Breast epithelium (tissue), 4 donors: ENCODE measurements at places on chromosomes 13 and 19. TPM values are rescaled to one million over a fixed set of nuclear protein-coding genes. Genes with fewer than 3 reads are reported as not detected.
A peak's percentile ranks its signal among the peaks of the same experiment; 100 is the strongest.

The TEX26 gene
- 0.48 TPM for total RNA-seq

The NLRP9 gene
- total RNA-seq: not detected

The ZNF155 gene
- total RNA-seq: 17.4 TPM

The BRSK1 gene
- not detected for total RNA-seq

The FUT2 gene
- total RNA-seq: 5.9 TPM

The LILRB5 gene
- 46.4 TPM for total RNA-seq

The CALR3 gene
- total RNA-seq: not detected

GRCh38 chr19:53432088-53432661 is 391 bp downstream of the ZNF761 start:
- H3K27me3 ChIP-seq: no peaks in the 10 kb centered on the region
- peak overlapping the region; percentile 85 for H3K27ac ChIP-seq
- H3K4me3 ChIP-seq: peak overlapping the region; percentile 78
- no peaks in the 10 kb centered on the region for H3K36me3 ChIP-seq
- no peak for DNase-seq

DNA sequence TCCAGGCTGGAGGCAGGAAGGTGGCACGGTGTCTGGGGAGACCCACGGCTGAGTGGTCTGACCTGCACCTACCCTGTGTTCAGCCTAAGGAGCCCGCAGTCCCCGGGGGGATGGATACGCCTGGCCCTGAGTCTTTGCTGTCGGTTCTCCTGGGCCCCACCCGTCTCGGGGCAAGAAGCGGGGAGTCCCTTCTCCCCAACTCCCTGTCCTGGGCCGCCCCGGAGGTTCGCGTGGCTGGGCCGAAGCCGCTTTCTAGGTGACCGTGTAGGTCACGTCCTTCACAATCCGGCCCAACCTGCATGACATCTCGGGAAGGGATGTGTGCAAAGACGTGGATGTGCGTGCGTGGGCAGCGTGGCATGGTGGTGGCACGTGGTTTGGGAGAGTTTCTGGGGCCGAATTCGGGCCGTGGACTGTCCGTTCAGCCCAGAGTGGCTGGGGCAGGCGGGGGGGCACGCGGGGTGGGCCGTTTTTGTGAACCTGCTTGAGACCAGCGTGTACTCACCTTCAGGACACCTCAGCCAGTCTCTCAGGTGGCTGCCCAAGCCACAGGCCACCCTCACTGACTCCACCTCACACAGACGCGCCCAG is 103.3 kb downstream of the PTPRS start:
- no peaks in the 10 kb centered on the region for H3K27me3 ChIP-seq
- H3K4me3 ChIP-seq: no peak overlapping the region
- no peaks in the 10 kb centered on the region for H3K4me1 ChIP-seq
- H3K36me3 ChIP-seq: no peaks in the 10 kb centered on the region

- no peak for DNase-seq
- no peak overlapping the region for H3K27ac ChIP-seq
- H3K36me3 ChIP-seq: no peaks in the 10 kb centered on the region
- H3K4me3 ChIP-seq: no peak overlapping the region
- no peaks in the 10 kb centered on the region for H3K27me3 ChIP-seq
Measured at GRCh38 chr13:24097667-24098066, 62.9 kb upstream of the SPATA13 start.

DNA sequence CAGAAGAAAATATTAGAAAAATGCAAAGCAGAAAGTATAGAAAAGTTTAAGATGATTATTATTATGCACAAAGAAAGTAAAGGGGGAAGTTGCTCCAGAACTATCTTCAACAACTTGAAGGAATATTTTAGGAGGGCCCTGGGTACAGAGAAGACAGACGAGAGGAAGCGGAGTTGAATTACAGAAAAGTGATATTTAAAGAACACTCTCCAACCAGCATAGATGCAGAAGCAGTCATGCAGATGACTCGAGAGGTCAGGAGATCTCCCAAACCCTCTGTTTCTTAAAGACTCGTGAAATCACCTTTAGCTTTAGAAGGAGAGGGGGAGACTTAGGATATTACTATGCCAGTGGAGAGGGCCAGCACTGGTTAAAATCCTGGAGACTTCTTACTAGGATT is 8.5 kb upstream of the SHISA2 start:
- DNase-seq: no peak
- H3K36me3 ChIP-seq: no peaks in the 10 kb centered on the region
- H3K4me3 ChIP-seq: no peak overlapping the region
- H3K4me1 ChIP-seq: no peaks in the 10 kb centered on the region
- peaks cover 3% of the 10 kb centered on the region for H3K27me3 ChIP-seq
- no peak overlapping the region for H3K27ac ChIP-seq

DNA sequence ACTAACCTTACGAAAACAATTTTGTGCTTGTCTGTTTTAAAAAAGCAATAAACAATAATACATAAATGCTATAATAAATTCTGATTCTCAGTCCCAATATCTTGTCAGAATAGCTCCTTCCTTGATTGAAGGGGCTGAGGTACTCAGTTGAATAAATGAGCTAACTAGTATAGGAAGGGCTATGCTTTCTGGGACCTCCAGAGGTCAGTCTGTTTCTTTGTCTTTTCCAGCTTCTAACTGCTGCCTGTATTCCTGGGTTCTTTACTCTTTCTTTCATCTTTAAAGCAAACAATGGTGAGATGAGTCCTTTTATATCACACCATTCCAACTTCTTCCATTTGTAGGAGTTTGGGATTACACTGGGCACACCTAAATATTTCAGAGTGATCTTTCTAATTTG is 1297.0 kb upstream of the ATXN8OS start:
- no peak overlapping the region for H3K27ac ChIP-seq
- no peaks in the 10 kb centered on the region for H3K36me3 ChIP-seq
- H3K4me1 ChIP-seq: no peaks in the 10 kb centered on the region
- no peak for DNase-seq

- no peak overlapping the region for H3K27ac ChIP-seq
- DNase-seq: no peak
- H3K36me3 ChIP-seq: peaks cover 8% of the 10 kb centered on the region
- H3K4me3 ChIP-seq: no peak overlapping the region
Measured at GRCh38 chr19:19274716-19275565, 1.8 kb upstream of the TM6SF2 start.

DNA sequence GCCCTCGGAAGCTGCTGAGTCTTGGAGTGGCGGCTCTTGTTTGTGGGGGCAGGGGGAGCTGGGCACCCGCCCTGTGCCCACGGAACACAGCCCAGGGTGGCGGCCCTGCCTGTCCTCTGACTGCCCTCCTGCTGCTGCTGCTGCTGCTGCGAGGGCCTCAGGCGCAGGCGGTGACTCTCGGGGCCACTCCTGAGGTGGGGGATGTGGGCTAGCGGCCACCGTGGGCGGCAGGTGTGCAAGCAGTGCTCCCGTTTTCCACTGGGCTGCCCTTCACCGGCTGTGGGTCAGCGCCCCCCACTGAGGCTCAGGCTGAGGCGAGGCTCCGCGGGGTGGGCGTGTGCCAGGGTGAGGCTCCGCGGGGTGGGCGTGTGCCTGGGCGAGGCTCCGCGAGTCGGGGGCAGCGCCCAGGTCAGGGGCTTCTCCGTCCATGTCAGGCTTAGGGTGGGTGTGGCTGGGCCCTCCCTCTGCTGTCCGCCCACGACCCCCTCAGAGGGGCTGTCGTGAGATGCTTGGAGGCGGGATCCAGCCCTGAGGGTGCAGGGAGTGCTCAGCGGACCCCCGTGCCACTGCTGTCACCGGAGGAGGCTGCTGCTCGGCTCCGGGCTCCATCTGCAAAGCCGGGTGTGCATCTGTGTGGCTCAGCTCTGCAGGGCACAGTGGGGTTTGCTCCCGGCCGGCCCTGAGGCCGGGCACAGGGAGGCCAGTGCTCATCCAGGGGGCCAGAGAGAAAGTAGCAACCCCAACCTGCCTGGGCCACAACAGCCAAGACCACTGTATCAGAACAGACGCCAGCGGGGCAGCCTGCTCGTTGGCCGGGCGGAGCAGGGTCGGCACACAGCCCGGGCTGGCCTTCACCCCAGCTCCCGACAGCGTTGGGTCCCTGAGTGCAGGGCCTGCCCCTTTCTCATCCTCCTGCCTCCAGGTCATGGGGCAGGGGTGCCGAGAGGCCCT is 14.5 kb downstream of the CSNK1G2 start:
- H3K4me1 ChIP-seq: no peaks in the 10 kb centered on the region
- no peak overlapping the region for H3K4me3 ChIP-seq
- H3K27me3 ChIP-seq: no peaks in the 10 kb centered on the region

GRCh38 chr19:30804751-30805150 is 432.6 kb downstream of the ZNF536 start:
- H3K27ac ChIP-seq: no peak overlapping the region
- no peak for DNase-seq
- H3K4me1 ChIP-seq: no peaks in the 10 kb centered on the region
- H3K4me3 ChIP-seq: peak overlapping the region; percentile 23
- H3K36me3 ChIP-seq: no peaks in the 10 kb centered on the region
- H3K27me3 ChIP-seq: peaks cover 4% of the 10 kb centered on the region

DNA sequence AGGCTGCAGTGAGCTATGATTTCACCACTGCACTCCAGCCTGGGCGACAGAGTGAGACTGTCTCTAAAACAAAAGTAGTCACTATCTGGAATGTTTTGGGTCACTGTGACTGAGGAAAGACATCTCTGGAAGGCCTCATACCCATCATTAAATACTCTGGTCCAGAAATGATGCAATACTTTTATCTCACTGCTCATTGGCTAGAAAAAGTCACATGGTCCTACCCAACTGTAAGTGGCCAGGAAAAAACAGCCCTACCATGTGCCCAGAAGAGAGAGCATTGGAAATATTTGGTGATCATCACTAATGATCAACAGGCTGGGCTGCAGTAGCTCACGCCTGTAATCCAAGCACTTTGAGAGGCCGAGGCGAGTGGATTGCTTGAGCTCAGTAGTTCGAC is 29.8 kb downstream of the PNPLA6 start:
- H3K27ac ChIP-seq: no peak overlapping the region
- no peaks in the 10 kb centered on the region for H3K27me3 ChIP-seq
- H3K4me3 ChIP-seq: no peak overlapping the region
- no peaks in the 10 kb centered on the region for H3K4me1 ChIP-seq
- DNase-seq: no peak

GRCh38 chr13:114012141-114012540 is 38.3 kb upstream of the C13orf46 start:
- H3K4me1 ChIP-seq: no peaks in the 10 kb centered on the region
- no peak overlapping the region for H3K27ac ChIP-seq
- no peak overlapping the region for H3K4me3 ChIP-seq

- DNase-seq: peak; percentile 88
- peak overlapping the region; percentile 55 for H3K4me3 ChIP-seq
- H3K36me3 ChIP-seq: no peaks in the 10 kb centered on the region
Measured at GRCh38 chr19:35124098-35125060, 8.8 kb downstream of the FXYD3 start.

DNA sequence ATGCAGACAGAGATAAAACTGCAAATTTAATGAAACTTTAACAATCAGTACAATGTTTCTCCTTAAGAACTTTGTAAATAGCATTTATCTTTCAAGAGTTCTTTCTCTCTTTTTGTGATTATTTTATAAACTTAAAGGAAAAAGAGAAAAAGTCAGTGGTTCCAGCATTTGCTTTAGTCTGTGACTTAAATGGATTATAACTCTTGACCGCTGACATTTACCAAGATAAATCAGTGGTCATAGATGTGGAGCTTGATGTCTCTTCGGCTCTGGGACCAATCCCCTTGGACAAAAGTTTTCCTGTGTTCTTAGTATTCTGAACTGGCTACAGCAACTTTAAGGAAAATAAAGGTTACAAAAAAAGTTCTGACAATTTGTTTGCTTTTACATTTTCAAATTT is 162.6 kb downstream of the TM9SF2 start:
- H3K27ac ChIP-seq: no peak overlapping the region
- H3K36me3 ChIP-seq: no peaks in the 10 kb centered on the region
- H3K27me3 ChIP-seq: no peaks in the 10 kb centered on the region
- H3K4me1 ChIP-seq: no peaks in the 10 kb centered on the region
- no peak for DNase-seq

DNA sequence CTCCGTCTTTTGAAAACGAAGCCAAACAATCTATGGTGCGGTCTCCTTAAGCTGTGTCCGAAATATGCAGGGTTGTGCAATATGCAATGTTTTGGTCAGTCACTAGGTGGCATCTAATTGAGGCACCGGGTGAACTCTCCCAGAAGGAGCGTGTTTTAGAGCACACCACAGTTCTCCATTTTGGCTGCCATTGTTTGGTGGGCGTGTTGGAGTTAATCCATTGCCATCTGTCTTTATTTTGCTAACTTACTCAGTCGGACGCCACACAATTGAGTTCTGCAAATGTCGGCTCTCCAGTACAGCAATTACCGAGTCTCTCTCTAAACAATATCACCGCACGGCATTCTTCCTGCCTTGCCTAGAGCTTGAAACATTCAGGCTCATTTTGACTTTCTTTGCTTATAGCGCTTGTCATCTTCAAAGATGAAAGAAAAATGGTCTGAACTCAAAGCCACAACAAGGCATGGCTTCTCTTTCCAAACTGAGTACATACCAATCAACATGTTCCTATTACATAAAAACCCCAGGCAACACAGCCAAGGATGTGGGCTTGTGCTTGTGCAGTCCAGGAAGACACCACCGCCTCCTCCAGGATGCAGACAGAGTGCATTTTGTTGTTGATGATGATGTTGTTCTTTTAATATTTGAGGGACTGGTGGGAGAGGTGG is 182.0 kb upstream of the SERP2 start:
- H3K36me3 ChIP-seq: no peaks in the 10 kb centered on the region
- no peaks in the 10 kb centered on the region for H3K27me3 ChIP-seq
- peak overlapping the region; percentile 59 for H3K27ac ChIP-seq
- no peaks in the 10 kb centered on the region for H3K4me1 ChIP-seq
- DNase-seq: peak; percentile 59

DNA sequence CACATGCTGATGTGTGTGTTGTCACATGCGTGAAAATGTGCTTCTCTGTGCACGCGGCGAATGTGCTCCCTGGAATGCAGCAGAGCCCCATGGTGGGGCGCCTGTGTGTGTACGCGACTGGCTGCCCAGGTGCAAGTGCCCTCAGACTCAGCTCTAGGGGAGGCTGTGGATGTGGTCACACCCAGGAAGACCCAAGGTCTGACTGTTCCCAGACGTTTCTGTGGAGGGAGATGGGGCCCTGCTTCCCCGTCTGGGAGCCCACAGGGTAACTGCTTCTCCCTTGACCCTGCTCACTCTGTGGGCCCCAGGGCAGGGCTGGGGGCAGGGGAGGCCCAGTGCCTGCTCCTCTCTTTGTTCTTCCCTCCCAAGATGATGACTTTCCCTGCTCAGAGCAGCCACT is 7.9 kb upstream of the UQCR11 start:
- no peak overlapping the region for H3K27ac ChIP-seq
- H3K36me3 ChIP-seq: peaks cover 10% of the 10 kb centered on the region
- H3K4me3 ChIP-seq: no peak overlapping the region
- no peak for DNase-seq

GRCh38 chr19:29076161-29076560 is 136.8 kb downstream of the UQCRFS1 start:
- no peaks in the 10 kb centered on the region for H3K27me3 ChIP-seq
- H3K36me3 ChIP-seq: no peaks in the 10 kb centered on the region
- H3K27ac ChIP-seq: no peak overlapping the region
- H3K4me1 ChIP-seq: no peaks in the 10 kb centered on the region

- no peaks in the 10 kb centered on the region for H3K27me3 ChIP-seq
- H3K27ac ChIP-seq: no peak overlapping the region
- no peaks in the 10 kb centered on the region for H3K4me1 ChIP-seq
- no peak overlapping the region for H3K4me3 ChIP-seq
Measured at GRCh38 chr13:75804054-75804453, 167.9 kb downstream of the LMO7 start.
